ENCODE measurements at places on chromosomes 2 and 18.
A peak's percentile ranks its signal among the peaks of the same experiment; 100 is the strongest.

DNA sequence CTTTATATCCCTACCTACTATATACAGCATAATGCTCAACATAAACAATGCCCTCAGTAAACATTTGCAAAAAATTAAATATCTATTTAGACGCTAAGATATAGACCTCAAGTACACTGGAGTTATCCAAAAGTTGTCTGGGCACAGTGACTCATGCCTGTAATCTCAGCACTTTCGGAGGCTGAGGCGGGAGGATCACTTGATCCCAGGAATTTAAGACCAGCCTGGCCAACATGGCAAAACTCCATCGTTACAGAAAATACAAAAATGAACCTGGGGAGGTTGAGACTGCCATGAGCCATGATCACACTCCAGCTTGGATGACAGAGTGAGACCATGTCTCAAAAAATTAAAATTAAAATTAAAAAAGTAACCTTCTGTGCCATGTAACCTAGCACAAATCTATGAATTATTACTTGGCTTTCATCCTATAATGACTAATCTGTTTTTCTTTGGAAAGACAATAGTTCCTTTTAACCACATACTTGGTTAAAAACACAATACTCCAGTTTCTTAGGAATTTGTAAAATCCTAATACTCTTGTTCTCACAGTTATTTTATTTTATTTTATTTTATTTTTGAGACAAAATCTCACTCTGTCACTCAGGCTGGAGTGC lies 6.7 kb upstream of the TNFAIP6 start:
- DNase-seq, result peak; percentile 30

- DNase-seq, result no peak
These were observed 13.8 kb downstream of the ROCK2 start for GRCh38 chr2:11330457-11331142.

- DNase-seq, result peak; percentile 53
These were observed 59.2 kb downstream of the IL1R2 start for GRCh38 chr2:102050854-102051391.

DNA sequence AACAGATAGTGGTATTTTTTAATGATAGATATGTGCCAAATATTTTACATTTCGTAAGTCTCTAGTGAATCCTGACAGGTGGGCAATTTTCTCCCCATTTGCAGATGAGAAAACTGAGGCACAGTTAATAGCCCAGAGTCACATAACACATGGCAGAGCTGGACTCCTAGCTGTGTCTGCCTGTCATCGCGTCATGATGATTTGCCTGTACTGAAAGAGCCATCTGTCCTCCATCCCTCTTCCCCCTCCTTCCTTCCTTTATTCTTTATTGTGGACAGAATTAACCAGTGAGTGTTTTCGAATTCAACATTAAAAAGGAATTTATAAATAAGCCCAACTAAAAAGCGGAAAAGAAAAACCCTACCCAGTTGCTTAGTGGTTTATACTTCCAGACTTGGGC lies 3.2 kb downstream of the DNAJB2 start:
- no peak for DNase-seq

- no peak for DNase-seq
These were observed 100.9 kb upstream of the TEX51 start for GRCh38 chr2:126797622-126798275.

DNA sequence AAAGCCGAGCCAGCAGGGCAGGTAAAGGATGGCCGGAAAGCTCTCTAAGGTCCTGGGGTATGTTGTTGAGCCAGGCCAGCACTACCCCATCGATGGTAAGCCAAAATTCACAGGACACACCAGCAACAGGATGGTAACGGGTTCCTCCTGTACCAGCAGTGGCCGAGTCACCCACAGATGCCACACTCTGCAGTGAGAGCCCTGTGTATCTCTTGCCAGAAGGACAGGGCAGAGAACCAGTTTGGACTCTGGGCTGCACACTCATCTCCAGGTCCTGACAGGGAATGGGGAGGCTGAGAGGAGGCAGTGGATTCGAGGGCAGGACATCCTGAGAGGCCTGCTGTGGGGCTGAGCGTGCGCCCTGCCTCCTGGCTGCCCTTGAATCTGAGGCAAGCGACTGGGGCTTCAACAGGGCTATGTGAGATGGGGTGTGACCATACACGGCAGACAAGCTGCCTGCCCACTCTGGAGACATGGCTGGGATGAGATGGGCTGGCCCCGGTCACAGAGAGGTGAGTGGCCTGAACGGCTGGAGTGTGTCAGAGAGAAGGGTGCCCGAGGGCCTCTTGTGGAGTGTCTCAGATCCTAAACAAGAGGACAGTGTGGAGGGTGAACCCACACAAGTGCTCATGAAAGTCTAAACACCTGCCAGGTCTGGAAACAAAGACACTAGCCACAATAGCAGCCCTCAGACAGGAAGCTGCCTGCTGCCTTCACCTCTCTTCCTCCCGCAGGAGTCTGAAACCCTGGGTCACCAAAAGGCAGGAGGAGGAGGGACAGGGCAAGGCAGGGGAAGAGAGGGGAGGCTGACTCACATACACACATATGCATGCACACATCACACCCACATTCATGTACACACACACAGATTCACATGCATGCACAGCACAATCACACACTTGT lies 182.3 kb downstream of the LOXHD1 start:
- no peak for DNase-seq

DNA sequence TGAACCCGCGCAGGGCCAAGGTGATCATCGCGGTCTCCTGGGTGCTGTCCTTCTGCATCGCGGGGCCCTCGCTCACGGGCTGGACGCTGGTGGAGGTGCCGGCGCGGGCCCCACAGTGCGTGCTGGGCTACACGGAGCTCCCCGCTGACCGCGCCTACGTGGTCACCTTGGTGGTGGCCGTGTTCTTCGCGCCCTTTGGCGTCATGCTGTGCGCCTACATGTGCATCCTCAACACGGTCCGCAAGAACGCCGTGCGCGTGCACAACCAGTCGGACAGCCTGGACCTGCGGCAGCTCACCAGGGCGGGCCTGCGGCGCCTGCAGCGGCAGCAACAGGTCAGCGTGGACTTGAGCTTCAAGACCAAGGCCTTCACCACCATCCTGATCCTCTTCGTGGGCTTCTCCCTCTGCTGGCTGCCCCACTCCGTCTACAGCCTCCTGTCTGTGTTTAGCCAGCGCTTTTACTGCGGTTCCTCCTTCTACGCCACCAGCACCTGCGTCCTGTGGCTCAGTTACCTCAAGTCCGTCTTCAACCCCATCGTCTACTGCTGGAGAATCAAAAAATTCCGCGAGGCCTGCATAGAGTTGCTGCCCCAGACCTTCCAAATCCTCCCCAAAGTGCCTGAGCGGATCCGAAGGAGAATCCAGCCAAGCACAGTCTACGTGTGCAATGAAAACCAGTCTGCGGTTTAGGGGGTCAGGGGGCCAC lies 897 bp downstream of the GPR45 start:
- DNase-seq, result no peak

- DNase-seq, result peak; percentile 31
These were observed 85.2 kb downstream of the RBMS1 start for GRCh38 chr2:160408173-160408958.

GRCh38 chr18:76656925-76657827 lies 162.1 kb upstream of the ZNF516 start:
- DNase-seq, result no peak

DNA sequence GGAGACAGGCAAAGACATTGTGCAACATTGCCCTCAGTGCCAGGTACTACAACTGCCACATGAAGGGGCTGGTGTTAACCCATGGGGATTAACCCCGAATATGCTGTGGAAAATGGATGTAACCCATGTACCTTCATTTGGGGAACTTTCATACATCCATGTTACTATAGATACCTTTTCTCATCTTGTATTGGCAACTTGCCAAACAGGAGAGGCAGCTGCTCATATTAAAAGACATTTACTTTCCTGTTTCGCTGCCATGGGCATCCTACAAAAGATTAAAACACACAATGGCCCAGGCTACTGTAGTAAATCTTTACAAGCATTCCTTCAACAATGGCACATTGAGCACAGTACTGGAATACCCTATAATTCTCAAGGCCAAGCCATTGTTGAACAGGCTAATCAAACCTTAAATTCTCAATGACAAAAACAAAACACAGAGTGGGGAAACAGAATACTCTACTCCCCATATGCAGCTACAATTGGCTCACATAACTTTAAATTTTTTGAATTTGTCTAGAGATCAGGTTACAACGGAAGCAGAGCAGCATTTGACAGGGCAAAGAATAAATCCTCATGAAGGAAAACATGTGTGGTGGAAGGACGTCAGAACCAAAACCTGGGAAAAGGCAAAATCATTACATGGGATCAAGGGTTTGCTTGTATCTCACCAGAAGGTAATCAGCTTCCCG lies 1723.5 kb upstream of the LRRTM1 start:
- DNase-seq, result no peak
